ENCODE measurements at places on chromosomes 3 and 15.

- no peak for DNase-seq
These were observed 15.8 kb downstream of the PATL2 start for GRCh38 chr15:44695294-44695693.

- DNase-seq = no peak
These were observed 24.8 kb downstream of the MYO1E start for GRCh38 chr15:59347915-59348314.

DNA sequence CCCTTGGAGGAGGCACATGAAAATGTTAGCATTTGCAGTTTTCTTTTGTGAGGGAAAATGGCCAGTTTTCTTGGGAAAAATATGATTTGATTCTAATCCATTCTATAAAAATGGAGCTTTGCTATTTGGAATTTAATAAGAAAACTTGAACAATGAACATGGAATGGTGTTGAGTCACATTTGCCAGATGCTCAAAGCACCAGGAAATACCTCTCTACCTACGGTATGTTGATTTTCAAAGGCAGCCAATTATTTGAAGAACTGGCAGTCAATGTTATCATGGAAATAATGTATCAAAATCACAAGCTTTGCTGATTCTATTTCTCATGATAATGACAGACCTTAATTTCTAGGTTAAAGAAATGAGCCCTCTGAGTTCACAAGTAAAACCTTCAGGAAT is 14.9 kb downstream of the NME9 start:
- DNase-seq = no peak

- no peak for DNase-seq
These were observed 272.3 kb upstream of the ROBO1 start for GRCh38 chr3:80040067-80040466.

DNA sequence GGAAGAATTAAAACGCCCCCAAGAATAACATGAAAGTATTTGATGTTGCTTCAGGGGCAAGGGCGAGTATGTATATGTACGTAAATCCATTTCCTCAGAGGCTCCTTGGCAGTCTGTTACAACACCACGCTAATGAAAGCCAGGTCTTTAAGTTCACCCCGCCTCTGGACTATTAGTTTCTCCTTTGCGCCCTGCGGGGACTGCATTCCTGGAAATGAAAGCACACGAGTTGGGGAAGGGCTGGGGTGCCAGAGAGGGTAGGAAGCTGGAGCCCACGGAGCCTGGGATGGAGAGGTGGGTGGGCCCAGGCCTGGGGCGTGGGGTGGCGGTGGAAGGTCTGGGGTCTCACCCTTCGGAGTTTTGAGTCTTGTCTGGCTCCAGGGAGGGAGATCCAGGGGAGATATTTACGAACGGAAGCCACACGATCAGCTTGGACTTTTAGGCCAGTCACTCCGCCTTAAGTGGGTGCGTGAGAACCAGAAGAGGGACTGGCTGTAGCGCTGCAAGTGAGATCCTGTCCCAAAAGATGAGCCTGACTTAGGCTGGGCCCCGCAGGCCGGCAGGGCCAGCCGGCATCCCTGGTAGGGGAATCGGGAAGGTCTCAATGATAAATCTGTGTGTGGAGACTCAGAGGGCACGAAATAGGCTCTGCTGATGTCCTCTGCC is 1.6 kb upstream of the PLCL2 start:
- no peak for DNase-seq

DNA sequence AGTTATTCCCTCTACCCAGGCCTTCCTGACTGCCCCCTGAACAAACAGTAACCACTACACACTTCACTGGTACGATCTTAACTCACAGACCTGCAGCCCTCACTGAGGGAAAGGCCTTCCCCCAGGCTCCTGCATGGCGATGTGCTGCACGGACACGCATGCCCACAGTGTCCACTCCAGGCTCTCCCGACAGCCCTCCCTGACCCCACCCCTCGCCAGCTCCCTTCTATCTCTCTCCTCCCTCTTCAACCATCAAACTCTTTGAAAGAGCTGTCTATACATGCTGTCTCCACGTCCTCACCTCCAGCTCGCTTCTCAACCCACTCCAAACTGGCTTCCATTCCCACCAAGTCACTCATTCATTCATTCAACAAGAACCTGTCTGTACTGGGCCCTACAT is 3.9 kb downstream of the SCN5A start:
- no peak for DNase-seq

DNA sequence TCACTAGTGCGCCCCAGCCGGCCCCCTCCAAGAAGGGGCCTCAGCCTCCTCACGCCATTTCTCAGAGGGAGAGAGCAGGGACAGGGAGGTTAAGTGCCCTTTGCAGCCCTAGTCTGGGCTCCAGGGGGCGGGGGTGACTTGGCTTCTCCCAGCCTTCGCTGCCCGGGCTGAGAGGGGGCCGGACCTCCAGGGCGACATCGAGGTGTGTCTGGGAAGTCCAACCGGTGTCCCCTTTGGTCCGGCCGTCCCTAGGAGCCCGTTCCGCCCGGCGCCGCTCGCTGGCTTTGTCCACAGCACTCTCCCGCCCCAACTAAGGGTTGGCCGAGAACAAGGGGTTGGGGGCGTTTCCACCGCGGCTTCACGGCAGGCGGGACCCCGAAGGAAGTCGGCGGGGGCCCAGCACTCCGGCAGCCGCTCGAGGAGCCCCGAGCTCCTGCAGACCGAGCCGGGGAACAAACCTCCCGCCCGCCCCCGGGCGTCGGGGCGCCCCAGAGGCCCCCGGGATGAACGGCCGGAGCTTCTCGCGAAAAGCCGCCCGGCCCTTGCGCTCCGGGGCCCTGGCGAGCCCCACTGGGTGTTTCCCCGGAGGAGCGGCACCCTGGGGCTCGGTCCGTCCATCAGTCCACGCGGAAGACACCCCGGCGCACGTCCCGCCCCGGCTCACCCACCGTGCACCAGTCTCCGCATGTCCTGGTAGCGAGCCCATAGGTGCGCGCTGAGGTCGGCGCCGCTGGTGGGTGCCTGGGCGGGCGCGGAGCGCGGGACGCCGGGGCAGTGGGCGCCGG is 627 bp downstream of the NT5DC2 start:
- no peak for DNase-seq

Measured in activated naive CD4-positive, alpha-beta T cell (primary cell).